Fibroblast of mammary gland (primary cell): ENCODE measurements at places on chromosomes 12 and 14.

DNA sequence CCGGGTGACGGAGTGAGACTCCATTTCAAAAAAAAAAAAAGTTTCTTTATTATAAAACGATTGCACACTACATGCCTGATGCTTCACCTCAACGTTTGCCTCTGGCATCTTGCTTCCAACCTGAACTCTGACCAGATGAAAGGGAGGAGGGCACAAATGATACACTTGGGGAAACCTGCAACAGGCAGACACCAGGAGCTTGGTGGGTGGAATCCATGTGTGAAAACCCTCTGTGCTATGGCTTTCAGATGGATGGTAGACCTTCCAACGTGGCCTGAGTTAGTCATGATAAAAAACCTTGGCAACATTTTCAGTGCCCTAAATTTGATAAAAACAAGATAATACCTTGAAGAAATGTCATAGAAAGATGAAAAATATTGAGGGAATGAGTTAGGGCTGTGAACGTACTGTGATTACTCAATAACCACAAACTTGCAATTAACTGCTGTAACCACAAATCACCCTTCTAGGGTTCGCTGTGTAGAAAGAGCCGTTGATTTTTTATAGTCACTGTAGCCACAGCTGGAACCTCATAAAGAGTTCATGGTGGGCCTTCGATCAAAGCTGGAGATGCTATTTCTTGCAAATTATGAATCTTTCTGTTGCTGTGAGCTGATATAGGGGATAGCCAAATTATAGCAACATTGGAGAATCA, 26.1 kb upstream of the GZMB start:
- no peak for DNase-seq

- peak; percentile 54 for DNase-seq
These were observed 2.8 kb upstream of the TSPAN8 start for GRCh38 chr12:71160585-71160984.

GRCh38 chr14:56590535-56590960, 10.9 kb downstream of the TMEM260 start:
- DNase-seq: no peak

GRCh38 chr12:52805739-52806138, 8.2 kb downstream of the KRT4 start:
- DNase-seq: no peak

GRCh38 chr14:23079716-23080115, 15.2 kb downstream of the ACIN1 start:
- peak; percentile 68 for DNase-seq

- peak; percentile 62 for DNase-seq
These were observed 70.2 kb upstream of the TBX5 start for GRCh38 chr12:114476159-114476558.

- peak; percentile 73 for DNase-seq
These were observed 2.2 kb downstream of the RCOR1 start for GRCh38 chr14:102594514-102595175.

GRCh38 chr12:20044846-20045245, 323.5 kb upstream of the PDE3A start:
- peak; percentile 85 for DNase-seq
